Right atrium auricular region (tissue), 2 donors: ENCODE measurements at places on chromosomes 2 and 18. TPM values are rescaled to one million over a fixed set of nuclear protein-coding genes. Genes with fewer than 3 reads are reported as not detected.
A peak's percentile ranks its signal among the peaks of the same experiment; 100 is the strongest.

The SMAD4 gene
- 57.5 TPM for total RNA-seq

DNA sequence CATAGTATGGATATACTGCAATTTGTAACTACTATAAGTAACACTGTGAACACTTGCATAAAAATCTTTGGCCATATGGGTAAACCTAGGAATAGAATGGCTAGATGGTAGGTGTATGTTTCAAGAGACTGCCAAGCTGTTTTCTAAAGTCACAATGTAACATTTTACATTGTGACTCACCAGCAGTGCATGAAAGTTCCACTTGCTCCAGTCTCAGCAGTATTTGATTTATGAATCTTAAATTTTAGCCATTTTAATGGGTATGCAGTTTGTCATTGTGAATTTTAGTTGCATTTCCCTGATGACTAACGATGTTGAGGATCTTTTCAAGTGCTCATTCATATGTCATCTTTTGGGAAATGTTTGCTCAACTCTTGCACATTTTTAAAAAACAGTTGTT, 86.1 kb downstream of the FARSB start:
- no peak overlapping the region for H3K4me3 ChIP-seq
- H3K27ac ChIP-seq: no peak overlapping the region
- no peak for DNase-seq
- no peaks in the 10 kb centered on the region for H3K27me3 ChIP-seq
- peaks cover 16% of the 10 kb centered on the region for H3K4me1 ChIP-seq

GRCh38 chr2:60212181-60212945, 341.1 kb downstream of the BCL11A start:
- no peaks in the 10 kb centered on the region for H3K36me3 ChIP-seq
- no peak overlapping the region for H3K27ac ChIP-seq
- no peak overlapping the region for H3K4me3 ChIP-seq
- DNase-seq: no peak
- peaks cover 8% of the 10 kb centered on the region for H3K4me1 ChIP-seq

DNA sequence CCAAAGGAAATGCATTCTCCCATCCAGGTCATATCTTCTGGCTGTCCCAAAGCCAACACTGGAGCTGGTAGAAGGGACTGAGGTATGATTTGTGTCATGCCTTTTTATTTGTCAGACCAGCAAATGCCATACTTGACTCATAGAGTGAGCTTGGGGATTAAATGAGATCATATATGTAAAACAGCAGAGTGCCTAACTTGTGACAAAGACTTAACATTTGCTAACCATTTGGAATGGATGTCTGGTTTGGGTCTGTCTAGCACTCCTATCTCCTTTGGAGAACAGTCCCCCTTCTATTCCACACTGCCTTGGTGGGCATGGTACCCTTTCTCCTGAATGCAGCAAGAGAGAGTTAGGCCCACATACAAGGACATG, 128.5 kb upstream of the LGALSL start:
- DNase-seq: no peak
- no peaks in the 10 kb centered on the region for H3K36me3 ChIP-seq
- no peak overlapping the region for H3K27ac ChIP-seq

DNA sequence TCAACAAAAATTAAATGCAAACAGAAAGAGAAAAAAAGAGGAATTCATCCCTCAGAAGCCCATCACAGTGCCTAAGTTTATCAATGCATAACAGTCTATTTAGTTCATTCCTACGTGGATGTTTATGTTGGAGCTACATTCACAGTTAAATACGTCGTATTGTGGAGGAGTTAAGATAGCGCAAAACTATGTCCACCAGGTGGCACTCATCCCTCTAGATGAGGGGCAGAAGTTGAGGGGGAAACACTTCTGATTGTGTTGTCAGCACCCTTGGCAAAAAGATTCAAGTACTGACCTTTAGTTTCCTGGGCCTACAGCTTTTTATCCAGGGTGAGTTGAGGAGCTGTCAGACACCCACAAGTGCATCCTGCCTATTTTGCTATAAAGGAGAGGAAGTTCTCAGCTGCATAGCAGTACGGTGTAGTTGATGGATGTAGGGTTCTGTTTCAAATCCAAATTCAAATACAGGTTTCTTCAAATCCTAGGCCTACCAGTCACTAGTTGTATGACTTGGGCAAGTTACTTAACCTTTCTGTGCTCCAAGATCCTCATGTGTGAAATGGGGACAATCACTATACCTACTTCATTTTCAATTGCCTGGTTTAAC, 26.8 kb upstream of the MYO1B start:
- no peaks in the 10 kb centered on the region for H3K36me3 ChIP-seq
- no peaks in the 10 kb centered on the region for H3K27me3 ChIP-seq
- no peak for DNase-seq
- no peaks in the 10 kb centered on the region for H3K4me1 ChIP-seq
- H3K27ac ChIP-seq: no peak overlapping the region

DNA sequence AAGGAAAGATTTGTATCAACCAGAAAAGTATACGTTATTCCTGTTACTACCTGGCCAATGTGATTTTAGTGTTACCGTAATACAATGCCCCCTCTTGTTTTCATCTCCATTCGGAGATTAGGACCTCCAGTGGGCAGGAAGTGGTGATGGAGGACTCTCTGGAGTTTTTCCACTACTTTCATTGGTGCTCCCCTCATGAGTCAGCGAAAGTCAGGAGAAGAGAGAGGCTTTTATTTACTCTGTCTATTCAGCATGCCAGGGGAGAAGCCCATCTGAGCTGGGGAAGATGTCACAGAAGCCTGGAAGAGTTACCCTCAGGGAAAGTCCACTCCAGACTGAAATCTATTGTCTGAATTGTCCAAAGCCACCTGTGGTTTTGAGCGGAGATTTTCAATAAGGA, 88.2 kb upstream of the THUMPD2 start:
- DNase-seq: no peak
- no peak overlapping the region for H3K4me3 ChIP-seq
- H3K4me1 ChIP-seq: no peaks in the 10 kb centered on the region
- H3K27me3 ChIP-seq: no peaks in the 10 kb centered on the region

DNA sequence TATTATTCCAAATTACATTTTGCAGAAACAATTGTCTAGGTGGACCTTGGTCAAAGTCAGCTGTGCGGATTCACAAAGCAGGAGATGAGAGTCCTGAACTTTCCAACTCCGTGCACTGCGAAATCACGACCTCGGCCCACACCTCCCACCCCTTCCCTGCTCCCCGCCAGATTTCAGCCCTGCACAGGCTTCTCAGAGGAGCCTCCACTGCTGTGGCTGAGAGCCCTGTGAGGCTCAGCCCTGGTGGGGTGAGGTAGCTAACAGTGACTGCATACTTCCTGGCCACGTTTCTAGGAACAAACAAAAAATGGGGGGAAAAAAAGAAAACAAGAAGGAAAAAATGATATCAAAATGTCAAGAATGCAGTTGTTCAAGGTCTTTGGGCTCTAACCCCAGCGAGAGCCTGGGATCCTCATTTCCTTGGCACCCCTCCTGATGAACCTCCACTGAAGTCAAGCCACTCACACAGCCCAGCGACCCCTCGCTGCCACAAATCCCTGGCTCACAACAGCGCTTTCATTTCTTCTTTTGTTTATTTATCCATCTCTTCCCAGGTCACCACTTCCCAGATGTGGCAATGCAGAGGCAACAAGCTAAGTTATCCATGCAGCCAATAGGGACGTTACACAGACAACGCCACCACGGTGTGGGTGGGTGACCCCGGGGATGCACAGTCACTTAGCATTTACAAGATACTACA, 729.7 kb upstream of the ID2 start:
- H3K36me3 ChIP-seq: no peaks in the 10 kb centered on the region
- no peaks in the 10 kb centered on the region for H3K27me3 ChIP-seq
- no peak overlapping the region for H3K27ac ChIP-seq
- DNase-seq: no peak
- H3K4me3 ChIP-seq: no peak overlapping the region

GRCh38 chr2:152815634-152816257, 97.3 kb downstream of the ARL6IP6 start:
- H3K4me3 ChIP-seq: no peak overlapping the region
- no peak overlapping the region for H3K27ac ChIP-seq
- no peaks in the 10 kb centered on the region for H3K27me3 ChIP-seq
- no peaks in the 10 kb centered on the region for H3K36me3 ChIP-seq

The BMP10 gene
- total RNA-seq: 1.9 TPM

The RBM43 gene
- 1.6 TPM for total RNA-seq

GRCh38 chr2:60881047-60881932, at the start of gene REL:
Gene REL (plus strand): TSS chr2:60881574. CDS start chr2:60881841, 267 bp downstream.
- DNase-seq: peak; percentile 86
- peak within 1 kb of the TSS; percentile 78 for H3K4me3 ChIP-seq
- H3K4me1 ChIP-seq: peaks cover 32% of the 10 kb centered on the region
- H3K27me3 ChIP-seq: no peaks in the 10 kb centered on the region

DNA sequence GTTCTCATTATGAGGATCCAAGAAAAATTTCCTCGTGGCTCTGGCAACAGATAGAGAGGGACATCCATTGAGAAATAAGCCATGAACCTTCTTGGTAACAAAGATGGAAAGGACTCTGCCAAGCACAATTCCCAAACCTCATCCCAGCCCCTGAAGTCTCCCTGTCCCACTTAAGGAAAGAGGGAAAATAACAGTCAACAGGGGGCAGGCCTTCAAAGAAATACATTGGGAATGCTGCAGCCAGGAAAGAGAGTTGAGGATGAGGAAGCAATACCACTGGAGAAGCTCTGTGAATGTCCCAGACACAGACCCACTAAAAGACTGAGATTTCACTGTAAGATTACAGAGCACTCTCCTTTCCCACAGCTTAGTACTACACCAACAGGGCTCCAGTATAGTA, 93.2 kb downstream of the CD226 start:
- no peak overlapping the region for H3K27ac ChIP-seq
- H3K4me3 ChIP-seq: no peak overlapping the region
- no peak for DNase-seq
- no peaks in the 10 kb centered on the region for H3K36me3 ChIP-seq
- H3K27me3 ChIP-seq: no peaks in the 10 kb centered on the region

The SERPINB13 gene
- total RNA-seq: not detected

DNA sequence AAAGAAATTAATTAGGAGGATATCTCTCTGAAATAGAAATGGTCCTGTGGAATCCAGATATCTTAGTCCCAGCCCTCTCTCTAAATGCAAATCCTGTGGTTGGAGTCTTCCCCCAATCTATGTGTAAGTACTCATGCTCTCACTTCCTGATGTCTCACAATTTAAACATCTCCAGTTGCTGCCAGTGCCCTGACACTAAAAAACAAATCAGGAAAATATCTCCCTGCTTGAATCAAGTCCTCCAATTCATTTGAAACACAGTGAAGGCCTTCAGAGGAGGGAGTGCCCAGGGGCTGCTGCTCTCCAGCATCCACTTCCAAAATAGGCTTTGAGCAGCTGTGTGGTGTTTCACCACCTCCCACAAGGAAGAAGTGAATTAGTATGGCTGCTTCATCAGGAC, 413.8 kb downstream of the RAD51AP2 start:
- no peaks in the 10 kb centered on the region for H3K36me3 ChIP-seq
- no peaks in the 10 kb centered on the region for H3K27me3 ChIP-seq
- no peak overlapping the region for H3K4me3 ChIP-seq

- H3K4me3 ChIP-seq: no peak overlapping the region
- no peak overlapping the region for H3K27ac ChIP-seq
- H3K36me3 ChIP-seq: no peaks in the 10 kb centered on the region
- DNase-seq: no peak
Observed at GRCh38 chr2:205678541-205679142, 3.7 kb upstream of the NRP2 start.

DNA sequence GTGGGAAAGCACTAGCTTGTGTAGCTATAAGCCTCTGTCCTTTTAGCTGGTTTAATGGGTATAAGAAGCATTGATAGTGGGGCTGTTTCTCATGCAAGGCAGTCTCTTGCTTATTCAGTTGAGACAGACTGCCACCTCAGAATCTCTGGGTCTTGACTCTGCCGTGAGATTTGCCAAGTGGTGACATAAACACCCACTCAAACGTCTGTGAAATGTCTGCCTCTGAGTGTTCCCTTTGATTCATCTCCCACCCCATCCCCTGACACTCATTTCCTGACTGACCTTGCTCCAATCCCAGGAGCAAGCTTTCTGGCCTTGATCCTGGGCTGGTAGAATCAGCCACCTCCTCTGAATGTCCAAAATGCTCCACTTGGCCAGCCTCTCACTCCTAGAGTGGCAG, 141.9 kb upstream of the RBMS1 start:
- H3K4me3 ChIP-seq: no peak overlapping the region
- no peaks in the 10 kb centered on the region for H3K27me3 ChIP-seq
- no peak overlapping the region for H3K27ac ChIP-seq
- H3K4me1 ChIP-seq: no peaks in the 10 kb centered on the region
- DNase-seq: no peak

DNA sequence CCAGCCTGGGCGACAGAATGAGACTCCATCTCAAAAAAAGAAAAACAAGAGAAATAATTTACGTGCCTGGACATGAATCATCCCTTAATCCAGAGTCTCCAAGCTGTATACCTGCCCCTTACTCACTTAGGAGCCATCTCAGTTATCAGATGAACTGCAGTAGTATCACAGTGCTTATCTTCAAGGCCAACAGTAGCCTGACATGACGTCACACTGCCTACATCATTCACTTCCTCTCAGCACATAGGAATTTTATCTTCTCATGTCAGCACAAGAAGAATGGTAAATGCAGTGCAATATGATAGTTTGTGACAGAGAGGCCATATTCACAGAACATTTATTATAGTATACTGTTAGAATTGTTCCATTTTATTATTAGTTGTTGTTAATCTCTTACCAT, 216.6 kb downstream of the SS18 start:
- H3K27me3 ChIP-seq: no peaks in the 10 kb centered on the region
- no peaks in the 10 kb centered on the region for H3K4me1 ChIP-seq
- no peak overlapping the region for H3K27ac ChIP-seq
- no peak for DNase-seq
- no peaks in the 10 kb centered on the region for H3K36me3 ChIP-seq
- no peak overlapping the region for H3K4me3 ChIP-seq

DNA sequence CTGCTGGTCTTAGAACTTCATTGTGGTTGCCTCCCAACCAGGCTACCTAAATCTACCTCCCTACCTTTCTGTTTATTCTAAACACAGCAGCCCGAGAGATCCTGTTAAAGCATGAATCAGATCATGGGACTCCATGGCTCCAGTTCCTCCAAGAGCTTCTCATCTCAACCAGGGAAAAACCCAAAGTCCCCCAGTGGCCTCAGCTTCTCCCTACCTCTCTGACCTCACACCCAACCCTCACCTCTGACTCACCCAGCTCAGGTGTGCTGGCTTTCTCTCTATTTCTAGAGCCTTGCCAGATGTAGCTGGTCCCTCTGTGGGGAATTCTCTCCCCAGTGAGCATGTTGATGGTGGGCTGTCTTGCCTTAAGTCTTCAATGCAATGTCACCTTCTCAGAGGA, 93.8 kb upstream of the COPS8 start:
- H3K27ac ChIP-seq: no peak overlapping the region
- no peak for DNase-seq
- H3K4me3 ChIP-seq: no peak overlapping the region
- H3K27me3 ChIP-seq: no peaks in the 10 kb centered on the region
- H3K4me1 ChIP-seq: peaks cover 9% of the 10 kb centered on the region

The HOXD4 gene
- total RNA-seq: not detected

GRCh38 chr2:220002699-220003098, 375.3 kb downstream of the SLC4A3 start:
- H3K4me3 ChIP-seq: no peak overlapping the region
- no peak for DNase-seq
- H3K4me1 ChIP-seq: peaks cover 9% of the 10 kb centered on the region
- no peak overlapping the region for H3K27ac ChIP-seq

GRCh38 chr18:39854291-39854690, 2100.7 kb upstream of the PIK3C3 start:
- no peaks in the 10 kb centered on the region for H3K36me3 ChIP-seq
- no peak overlapping the region for H3K27ac ChIP-seq
- DNase-seq: no peak
- H3K4me3 ChIP-seq: no peak overlapping the region
- no peaks in the 10 kb centered on the region for H3K4me1 ChIP-seq

GRCh38 chr2:110837446-110838409, 105.4 kb downstream of the ACOXL start:
- H3K4me1 ChIP-seq: no peaks in the 10 kb centered on the region
- H3K27ac ChIP-seq: no peak overlapping the region
